ENCODE measurements at places on chromosomes 5 and 9.

DNA sequence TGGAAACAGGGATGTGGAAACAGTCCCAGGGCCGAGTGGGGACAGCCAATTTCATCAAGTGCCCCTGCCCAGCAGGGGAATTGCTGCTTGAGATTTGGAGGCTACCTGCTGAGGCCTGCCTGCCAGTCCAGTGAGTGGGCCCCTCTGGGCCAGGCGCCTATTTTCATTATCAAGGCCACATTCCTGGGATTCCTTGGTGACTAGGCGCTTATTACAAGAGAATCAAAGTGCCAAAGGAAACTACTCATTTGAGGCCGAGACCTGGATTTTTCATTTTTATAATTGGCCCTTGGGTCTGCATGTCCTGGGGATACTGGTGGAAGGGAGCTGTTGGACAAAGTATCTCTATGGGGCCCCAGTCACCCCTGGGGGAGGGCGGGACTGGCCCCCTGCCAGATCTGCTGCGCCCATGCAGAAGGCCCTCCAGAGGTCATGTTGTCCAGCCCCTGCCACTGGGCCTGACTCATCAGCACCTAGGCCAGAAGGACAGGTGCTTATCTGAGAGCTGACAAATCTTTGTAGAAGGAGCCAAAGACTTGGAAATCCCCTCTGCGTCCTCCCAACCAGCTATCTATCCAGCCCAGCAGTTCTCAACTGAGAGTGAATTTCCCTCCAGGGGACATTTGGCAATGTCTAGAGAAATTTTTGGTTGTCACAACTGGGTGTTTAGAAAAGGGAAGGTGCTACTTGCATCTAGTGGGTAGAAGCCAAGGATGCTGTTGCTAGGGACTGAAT, 45.6 kb downstream of the FOXI1 start:
- no peak for DNase-seq

GRCh38 chr5:82004511-82004910, 32.7 kb downstream of the ATG10 start:
- DNase-seq, result no peak

GRCh38 chr5:130116972-130117371, 212.7 kb downstream of the CHSY3 start:
- DNase-seq, result no peak

GRCh38 chr9:14453286-14453685, 139.3 kb upstream of the NFIB start:
- no peak for DNase-seq

DNA sequence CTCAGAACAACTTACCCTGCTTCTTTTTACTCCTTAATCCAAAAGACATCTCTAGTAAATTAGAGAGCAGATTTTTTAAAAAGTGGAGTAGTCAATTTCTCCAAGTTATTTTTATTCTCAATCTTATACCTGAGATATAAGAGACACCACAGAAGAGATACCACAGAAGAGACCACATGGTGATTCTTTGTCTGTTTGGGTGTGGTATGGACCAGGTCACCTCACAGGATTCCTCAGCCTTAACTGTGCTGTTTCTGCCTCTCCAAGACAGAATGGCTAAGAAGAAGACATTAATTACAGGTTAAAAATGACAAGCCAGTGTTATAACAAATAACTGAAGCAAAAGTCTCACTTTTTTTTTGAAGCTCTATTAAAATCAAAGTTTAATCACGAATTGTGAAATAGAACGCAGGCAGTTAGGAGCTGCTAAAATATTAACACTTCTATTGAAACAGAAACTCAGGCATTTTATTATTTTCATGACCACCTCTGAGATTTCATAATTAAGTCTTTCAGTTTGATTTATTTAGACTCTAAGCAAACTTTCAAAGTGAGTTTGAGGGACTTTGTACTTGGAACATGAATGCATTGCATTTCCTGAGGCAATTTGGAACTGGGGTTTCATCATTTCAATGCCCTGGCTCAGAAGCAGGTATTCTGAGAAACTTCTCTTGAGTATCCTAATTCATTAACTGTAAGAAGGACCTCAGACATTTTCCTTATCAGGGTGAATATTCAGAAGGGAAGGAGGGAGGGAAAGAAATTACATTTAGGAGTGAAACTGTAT, 280.7 kb downstream of the KCTD16 start:
- DNase-seq, result no peak

DNA sequence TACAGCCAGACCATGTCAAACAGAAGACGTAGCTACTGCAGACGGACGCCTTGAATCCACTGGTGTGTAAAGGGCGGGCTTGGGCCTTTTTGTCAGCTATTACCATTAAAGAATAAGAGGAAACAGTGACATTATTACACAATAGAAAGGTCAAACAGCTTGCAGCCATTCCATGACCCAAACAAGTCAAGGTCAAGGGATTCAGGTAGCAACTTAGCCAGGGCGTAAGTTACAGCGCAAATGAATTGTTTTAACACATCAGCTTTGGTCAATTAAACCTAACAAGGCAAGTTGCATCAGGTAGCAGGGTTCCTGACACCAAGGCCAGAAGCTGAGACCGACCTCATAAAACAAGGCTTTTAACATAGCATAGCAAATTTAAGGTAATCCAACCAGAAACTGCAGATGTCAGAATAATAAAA, 15.3 kb downstream of the NFIB start:
- DNase-seq, result no peak

DNA sequence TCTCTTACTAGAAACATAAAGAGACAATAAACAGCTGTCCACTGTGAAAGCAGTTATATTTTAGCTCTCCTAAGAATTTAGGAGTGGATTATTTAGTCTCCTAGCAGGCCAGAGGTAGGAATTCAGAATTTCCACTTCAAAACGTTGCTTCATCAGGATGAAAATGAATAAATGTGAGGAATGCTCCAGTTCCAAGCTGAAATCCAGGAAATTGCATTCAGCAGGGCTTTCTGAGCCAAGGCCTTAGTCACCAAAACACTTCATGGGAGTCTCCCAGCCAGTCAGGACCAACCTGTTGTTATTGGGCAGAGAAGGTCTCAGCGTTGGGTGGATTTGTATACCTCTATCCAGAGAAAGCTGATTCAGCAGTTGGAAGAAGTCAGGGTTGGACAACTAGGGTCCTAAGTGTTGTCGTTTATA, 1040.3 kb downstream of the TLE1 start:
- no peak for DNase-seq

DNA sequence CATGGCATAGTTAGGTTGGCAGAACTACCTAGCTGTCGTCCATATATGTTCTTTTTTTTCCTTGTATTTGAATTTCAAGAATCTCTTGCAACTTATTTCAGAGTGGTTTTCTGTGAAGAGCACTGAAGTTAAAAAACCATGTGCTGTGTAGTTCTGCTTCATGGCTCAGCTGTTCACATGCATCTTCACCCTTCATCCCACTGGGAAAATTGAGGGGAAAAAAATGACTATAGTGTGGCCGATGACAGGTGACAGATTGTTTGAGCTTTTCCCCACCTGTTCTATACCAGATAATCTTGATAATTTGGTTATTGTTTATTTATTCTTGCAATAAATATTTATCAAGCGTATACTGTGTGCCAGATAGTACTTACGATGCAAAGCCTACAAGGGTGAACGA, 77.8 kb downstream of the AOPEP start:
- no peak for DNase-seq

GRCh38 chr5:181121675-181122561, 9.1 kb downstream of the OR2V1 start:
- no peak for DNase-seq

DNA sequence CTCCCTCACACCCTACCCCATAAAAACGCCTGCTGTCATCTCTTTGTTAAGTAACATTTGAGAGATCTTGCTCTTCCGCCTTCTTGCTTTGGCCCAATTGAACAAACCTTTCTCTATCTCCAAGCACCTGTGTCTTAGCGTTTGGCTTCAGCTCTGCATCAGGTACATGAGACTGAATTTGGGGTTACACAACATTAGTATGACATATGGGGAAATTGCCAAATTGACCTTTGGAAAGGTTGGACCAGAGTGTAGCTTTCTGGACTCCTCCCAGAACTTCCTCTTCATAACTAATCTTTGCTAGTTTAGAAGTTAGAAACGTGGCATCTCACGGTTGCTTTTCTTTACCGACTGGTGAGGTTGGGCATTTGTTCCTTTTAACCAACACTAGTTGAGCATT, 3.5 kb upstream of the EXOSC3 start:
- DNase-seq, result no peak

GRCh38 chr5:75052192-75053053, at the start of gene GCNT4:
Gene GCNT4, minus strand, starts transcription at chr5:75052558. Its CDS starts 22,521 bp downstream, at chr5:75030037.
- no peak for DNase-seq

- no peak for DNase-seq
These were observed 11.0 kb downstream of the NCS1 start for GRCh38 chr9:130183133-130183762.

DNA sequence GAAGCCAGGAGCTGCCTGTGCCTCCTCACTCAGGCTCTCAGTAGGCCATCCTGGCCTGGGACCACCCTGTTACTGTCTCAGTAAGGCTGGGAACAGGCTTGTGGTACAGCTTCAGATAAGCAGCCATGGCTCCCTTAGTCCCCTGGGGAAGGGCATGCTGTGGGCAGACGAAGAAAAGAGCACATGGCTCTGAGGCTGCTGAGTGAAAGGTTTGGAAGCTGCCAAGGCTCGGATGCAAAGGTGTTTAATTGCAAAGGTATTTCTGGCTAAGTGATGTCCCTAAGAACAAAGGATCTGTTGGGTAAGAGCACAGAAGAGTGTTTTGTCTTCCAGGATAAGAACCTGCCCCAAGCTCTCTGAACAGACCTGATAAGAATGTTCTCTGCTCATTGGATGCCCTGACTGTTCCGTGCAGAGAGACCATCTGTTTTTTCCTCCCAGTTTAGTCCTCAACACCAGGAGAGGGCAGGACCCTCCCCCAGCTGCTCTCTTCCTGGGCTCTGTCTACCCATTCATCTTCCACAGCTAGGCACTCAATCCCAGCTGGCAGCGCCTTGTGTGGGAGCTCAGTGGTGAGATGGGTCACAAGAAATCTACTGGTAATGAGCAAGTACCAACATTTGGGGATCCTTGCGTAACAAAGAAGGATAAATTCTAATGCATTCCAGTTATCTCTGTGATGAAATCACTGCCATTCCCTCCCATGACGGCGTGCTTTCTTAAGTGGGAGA, 17.7 kb downstream of the ANGPTL2 start:
- no peak for DNase-seq

GRCh38 chr9:132141948-132142594, 19.8 kb upstream of the NTNG2 start:
- no peak for DNase-seq

- DNase-seq, result no peak
These were observed 1008.2 kb downstream of the CDH12 start for GRCh38 chr5:21844960-21845359.

Data from central memory CD8-positive, alpha-beta T cell (primary cell).